ENCODE measurements at places on chromosomes 7 and 10.
A peak's percentile ranks its signal among the peaks of the same experiment; 100 is the strongest.

- DNase-seq = no peak
These were observed 164.8 kb downstream of the MAGI2 start for GRCh38 chr7:79288655-79289054.

DNA sequence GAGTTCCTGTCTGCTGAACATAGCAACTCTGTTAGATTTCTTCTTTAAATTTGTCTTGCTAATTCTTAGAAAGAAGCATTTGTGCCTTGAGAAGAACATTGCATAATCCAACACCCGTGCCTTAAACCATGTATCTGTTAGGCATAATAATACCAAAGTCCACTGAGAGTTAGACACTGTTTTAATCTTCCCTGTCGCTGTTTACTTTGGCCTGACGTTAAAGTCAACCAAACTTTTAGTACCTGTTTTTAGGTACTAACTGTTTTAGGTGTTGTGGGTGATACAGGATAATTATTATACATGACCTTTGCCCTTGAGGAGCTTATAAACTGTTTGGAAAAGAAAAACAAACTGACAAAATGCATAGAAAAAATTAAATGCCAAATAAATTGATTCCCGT, 43.6 kb downstream of the KLHDC10 start:
- no peak for DNase-seq

DNA sequence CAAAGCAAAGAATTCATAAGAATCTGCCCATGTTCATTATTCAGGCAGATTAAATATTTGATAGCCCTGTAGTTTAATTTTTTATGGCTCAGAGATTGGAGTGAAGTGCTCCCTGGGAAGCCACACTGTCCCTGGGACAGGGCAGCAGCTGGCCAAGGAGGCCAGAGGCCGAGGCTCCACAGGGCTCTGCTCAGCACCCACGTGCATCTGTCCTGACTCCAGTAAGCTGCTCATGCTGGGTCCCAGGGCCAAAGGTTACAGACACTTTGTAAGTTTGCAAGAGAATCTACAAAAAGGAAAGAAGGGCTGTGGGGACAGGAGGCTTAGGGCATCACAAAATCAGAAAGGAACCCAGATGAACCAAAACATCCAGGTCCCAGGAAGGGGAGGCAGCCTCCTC, 155.5 kb downstream of the KCNMA1 start:
- DNase-seq = no peak

DNA sequence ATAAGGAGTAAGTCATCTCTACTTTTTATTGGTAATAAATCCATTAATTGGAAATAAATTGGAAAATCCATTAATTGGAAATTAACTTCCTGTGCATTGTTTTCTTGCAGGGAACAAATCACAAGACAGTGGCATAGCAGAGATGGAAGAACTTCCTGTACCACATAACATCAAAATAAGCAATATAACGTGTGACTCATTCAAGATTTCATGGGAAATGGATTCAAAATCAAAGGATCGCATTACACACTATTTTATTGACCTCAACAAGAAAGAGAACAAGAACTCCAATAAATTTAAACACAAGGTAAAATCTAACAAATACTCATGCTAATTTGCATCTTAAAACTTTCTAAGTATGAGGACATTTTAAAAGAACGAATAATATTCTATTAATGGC, 57.8 kb downstream of the PHYHIPL start:
- no peak for DNase-seq

DNA sequence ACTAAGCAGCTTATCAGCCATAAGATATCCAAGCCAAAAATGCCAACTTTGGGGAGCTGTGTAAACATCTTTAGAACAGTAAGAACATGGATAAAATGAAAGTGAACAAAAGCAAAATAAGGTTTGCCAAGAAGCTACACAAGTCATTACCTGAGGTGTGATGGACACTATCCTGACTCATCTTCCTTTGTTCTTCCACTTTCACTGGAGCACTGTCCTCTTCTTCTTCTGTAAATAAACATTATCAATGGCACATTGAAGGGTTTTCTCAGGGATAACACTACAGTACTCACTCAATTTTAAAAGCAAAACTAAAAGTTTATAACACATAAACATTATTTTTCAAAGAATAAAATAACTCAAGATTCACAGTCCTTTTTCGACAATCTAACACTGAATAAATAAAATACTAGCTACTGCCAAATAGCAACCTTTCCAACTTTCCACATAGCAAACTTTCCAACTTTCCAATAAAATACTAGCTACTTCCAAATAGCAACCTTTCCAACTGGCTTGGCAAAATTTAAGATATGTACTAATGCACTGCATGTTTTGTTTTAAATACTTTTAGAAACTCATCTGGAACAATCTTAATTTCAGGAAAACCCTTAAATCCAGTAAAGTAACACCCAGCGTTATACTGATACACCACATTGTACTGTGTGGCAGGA, 174.1 kb downstream of the SKAP2 start:
- DNase-seq = no peak

GRCh38 chr10:97412891-97413304, 11.8 kb upstream of the RRP12 start:
- peak; percentile 84 for DNase-seq

GRCh38 chr7:43385856-43386255, 197.1 kb upstream of the STK17A start:
- DNase-seq = peak; percentile 63

GRCh38 chr10:103397191-103397825, 882 bp downstream of the PDCD11 start:
- DNase-seq = no peak

GRCh38 chr7:101104193-101104713, 19.0 kb downstream of the TRIM56 start:
- no peak for DNase-seq

- no peak for DNase-seq
These were observed 88.2 kb upstream of the SH2B2 start for GRCh38 chr7:102198417-102198956.

GRCh38 chr7:150998341-150998740, 7.5 kb downstream of the NOS3 start:
- DNase-seq = no peak

GRCh38 chr10:129533281-129533680, 66.2 kb downstream of the MGMT start:
- DNase-seq = no peak

GRCh38 chr10:70448236-70448635, 6.8 kb upstream of the NODAL start:
- DNase-seq = no peak

- DNase-seq = peak; percentile 79
These were observed 3.1 kb upstream of the SLC18A3 start for GRCh38 chr10:49606981-49607535.

GRCh38 chr7:80370587-80370986, 141.3 kb downstream of the GNAT3 start:
- DNase-seq = no peak

GRCh38 chr10:17316488-17317170, 88.6 kb downstream of the VIM start:
- DNase-seq = no peak

DNA sequence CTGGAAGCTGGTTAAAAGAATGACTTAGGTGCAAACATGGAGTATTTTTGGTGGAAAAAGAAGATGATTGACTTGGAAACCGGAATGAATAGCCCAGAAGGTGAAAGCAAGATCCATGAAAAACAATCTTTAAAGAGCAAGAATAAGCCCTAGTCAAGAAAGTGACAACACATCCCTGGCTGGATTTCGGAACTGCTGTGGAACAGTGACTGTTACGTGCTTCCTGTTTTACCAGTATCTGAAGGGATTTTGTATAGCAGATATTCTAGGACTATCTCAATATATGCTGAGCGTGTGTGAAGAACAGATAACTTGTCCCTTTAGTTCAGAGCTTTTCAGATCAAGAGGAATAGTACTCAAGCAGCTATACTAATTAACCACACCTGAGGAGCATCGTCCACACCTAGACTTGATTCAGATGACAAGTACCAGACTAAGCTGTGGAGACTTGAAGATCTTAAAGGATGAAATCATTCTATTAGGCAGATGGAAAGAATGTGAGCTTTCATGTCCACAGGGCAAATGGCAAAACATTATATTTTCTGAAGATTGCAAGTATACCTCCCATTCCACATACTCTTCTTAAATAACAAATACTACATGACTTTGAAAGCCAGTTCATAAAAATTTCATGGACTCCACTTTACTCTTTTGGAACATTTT, 11.5 kb upstream of the TES start:
- DNase-seq = no peak

DNA sequence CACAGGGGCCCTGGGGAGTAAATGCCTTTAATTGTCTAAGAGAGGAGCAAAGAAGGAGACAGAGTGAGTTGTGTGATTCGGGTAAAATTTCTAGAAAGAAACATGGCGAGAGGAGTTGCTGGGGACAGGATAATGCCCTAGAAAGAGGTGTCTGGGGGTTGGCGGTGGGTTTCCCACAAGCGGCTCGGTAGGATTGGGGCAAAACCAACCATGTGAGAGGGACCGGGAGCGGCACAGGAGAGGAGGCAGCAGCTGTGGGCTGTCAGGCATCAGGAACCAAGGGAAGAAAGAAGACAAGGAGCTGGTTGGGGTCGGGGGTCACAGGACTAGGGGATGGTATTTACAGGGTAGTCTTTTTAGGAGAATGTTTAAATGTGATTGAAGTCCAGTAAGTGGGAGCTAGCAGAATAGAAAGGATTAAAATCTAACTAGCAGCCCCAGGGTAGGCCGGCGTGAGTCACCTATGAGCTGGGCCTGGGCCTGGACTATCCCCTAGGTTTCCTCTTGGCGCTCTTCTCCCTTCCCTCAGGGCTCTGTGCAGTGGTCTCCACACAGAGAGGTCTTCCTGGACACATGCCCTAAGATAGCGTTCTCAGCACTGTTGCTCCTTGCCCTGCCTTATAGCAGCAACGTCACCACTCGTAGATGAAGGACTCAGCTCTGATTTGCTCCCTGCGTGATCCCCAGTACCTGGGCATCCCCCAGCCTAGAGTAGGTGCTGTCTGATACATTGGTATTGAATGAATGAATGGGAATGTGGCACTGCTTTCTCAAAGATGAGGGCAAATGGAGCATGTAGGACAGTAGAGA, 32.6 kb downstream of the IKZF1 start:
- no peak for DNase-seq

DNA sequence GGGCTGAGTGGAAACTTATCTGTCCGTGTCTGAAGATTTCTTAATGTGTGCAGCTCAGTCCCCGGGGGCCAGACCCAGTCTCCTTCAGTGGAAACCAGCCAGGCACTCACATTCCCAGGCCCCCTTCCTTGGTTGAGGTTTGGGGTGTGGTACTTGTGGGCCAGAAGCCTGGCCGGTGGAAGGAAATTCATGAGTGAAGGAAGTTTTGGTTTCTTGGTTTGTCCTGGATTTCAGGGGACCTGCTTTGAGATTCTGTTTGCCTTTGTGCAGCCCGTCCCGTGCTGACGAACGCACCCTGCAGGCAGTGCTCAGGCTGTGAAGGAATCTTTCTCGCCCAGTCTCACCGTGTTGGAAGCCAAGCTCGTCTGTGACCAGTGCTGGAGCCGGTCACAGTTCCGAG, 2.9 kb downstream of the INPP5A start:
- no peak for DNase-seq

- no peak for DNase-seq
These were observed 28.9 kb upstream of the PCGF5 start for GRCh38 chr10:91191584-91191919.

DNA sequence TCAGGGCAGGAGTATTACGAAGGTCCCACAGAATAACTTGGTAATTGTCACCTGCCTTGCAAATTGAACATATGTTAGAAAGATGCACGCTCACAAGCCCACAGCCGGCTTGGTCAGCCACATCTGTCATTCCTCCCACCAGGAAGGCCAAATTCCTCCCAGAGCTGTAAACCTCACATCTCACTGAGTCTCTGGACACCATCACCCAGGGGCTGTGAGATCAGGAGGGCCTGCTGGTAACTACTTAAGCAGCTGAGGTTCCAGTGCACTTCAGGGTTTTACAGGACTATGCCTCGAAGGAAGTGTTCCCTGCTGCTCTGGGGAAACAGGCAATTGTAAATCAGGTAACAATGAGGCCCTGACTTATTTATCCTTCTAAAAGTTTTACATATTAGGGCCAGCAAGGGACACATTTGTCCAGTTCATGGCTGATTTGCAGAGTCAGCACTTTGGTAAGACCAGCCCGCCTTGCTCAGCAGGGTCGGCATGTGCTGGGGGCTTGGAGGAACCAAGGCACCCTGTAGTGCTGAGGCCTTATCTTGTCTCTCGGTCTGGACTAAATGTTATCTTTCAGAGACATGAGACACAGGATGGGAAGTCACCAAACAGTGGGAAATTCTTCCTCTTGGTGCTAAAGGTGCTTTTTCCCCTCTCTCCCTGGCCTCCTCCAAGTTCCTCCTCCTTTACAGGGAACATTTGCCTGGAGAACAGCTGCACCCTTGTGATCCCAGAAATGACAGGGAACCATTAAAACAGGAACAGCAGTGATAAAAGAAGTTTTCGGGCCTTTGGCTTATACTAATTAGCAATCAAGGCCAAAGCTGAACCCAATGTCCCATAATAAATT, 34.3 kb downstream of the PYROXD2 start:
- no peak for DNase-seq

DNA sequence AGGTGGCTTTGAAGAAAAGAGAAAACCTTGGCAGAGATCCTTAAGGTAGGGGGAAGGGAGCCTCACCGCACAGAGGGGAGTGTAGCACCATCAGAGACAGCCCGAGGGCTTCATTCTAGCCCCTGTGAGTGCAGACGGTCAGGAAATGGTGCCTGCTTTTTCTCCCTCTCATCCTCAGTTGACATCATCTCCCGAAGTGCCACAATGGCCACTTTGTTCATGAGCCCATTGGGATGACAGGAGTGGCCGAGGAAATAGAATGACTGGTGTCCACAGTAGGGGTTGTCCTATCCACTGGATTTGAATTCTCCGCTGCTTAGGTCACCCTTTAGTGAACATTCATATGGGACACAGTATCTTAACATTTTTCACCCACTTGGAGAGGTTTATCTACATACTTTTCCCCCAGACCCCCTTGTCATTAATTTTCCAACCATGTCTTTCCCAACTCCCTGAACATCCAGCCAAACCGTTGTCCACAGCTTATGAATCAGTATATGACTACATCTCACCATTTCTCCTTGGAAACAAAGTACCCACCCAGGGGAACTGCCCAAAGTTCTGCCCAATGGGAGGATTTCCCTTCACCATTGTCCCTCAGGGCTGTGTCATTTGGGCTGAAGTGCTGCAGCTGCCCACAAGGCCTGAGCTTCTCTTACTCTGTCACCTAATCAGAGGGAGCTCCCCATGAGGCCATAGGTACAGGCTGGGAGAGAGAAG, 108.8 kb downstream of the ADCY1 start:
- DNase-seq = no peak

- no peak for DNase-seq
These were observed 19.0 kb downstream of the STEAP1 start for GRCh38 chr7:90173127-90173844.

- DNase-seq = no peak
These were observed 82.7 kb upstream of the MACROH2A2 start for GRCh38 chr10:69969977-69970376.
